Stimulated activated CD4-positive, alpha-beta T cell treated with anti-CD3 and anti-CD28 coated beads, Interleukin-12 subunit alpha, Interleukin-12 subunit beta, amount 100 ng/mL, for 24 hours (primary cell): ENCODE measurements at places on chromosomes 12 and 14.

GRCh38 chr14:90986510-90986909 is 73.9 kb downstream of the RPS6KA5 start:
- DNase-seq, result no peak

- no peak for DNase-seq
Measured at GRCh38 chr12:53971129-53971528, 1.8 kb upstream of the HOXC11 start.

GRCh38 chr12:5480218-5480937 is 48.5 kb downstream of the NTF3 start:
- no peak for DNase-seq

GRCh38 chr14:61184112-61184511 is 97.0 kb downstream of the TMEM30B start:
- DNase-seq, result no peak

DNA sequence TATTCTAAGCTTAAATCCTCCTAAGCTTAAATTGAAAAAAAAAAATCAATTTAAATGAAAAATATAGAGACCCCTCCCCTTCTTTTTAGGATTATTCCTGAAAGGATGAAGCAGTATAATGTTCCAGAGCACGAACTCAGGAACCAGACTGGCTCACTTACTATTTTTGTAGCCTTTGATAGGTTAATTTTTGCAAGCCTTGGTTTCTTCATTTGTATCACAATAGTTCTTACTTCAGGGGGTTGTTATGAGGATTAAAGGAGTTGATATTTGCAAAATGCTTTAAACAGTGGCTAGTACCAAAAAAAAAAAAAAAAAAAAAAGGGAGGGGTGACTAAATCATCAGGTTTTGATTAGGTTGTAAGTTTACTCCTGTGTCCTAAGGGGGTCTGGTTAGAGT is 3.1 kb upstream of the RBM25 start:
- no peak for DNase-seq

GRCh38 chr12:2794191-2794735 is 507 bp upstream of the FKBP4 start:
- no peak for DNase-seq

GRCh38 chr12:17108877-17109541 is 503.0 kb upstream of the LMO3 start:
- no peak for DNase-seq

GRCh38 chr12:110065540-110065939 is 17.2 kb upstream of the C12orf76 start:
- no peak for DNase-seq

- DNase-seq, result no peak
Measured at GRCh38 chr14:95096476-95096875, 60.9 kb downstream of the DICER1 start.

DNA sequence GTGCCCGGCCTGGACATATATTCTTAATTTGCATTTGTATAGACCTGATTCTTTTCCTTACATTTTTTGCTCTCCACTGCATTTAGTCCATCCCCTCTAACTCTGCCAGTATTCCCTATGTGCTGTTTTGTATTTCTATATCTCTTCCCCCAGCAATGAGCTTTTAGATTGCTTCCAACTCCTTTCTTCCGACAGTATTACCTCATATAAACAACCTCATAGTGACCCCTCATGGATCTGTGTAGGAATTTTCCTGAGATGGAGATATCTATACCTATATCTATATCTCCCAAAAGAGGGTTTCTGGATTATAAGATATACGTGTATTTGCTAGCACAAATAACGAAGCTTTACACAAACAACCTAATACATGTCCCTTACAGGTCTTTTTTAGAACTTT is 161.9 kb downstream of the CRADD start:
- DNase-seq, result no peak

DNA sequence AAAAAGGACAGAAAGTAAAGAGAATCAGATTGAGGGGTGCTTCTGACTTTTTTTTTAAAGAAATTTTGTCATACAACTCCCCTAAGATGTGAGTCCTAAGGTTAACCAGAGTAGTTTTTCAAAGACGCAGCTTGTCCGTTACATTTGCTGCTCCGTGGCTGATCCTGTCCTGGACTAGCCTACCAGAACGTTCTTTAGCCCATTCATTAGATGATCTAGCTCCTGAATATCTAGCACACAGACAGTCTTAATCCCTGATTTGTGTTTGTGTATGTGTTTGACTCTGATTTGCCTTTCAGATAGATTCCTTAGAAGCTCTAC is 60.3 kb downstream of the SAMD4A start:
- DNase-seq, result no peak

GRCh38 chr12:58764100-58764953 is 156.0 kb downstream of the LRIG3 start:
- no peak for DNase-seq

- no peak for DNase-seq
Measured at GRCh38 chr12:54222609-54223008, 33.8 kb upstream of the SMUG1 start.

DNA sequence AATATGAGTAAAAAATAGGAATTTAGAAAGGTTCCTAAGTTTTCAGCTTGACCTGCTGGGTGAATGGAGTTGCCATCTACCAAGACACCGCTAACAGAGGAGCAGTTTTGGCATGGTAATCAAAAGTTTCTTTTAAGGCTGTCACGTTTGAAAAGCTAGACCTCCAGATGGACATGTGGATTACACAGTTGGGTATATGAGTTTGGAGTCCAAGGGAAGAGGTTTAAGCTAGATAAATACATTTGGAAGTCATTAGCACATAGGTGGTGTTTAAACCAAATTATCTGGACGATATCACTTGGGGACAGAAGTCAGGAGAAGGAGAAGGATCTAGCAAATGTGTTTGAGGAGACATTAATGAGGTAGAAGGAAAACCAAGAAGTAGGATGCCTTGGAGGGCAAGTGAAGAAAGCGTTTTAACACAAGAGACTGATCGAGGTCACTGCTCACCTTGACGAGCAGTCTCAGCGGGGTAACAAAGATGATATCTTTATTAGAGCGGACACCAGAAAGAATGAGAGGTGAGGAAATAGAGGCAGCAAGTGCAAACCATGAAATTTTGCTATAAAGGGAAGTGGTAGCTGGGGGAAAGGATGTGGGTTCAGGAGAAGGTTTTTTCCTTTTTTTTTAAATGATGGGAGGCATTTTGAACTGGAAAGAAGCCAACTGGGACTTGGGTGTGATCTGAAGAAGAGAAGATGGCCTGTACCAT is 17.6 kb downstream of the PNP start:
- DNase-seq, result no peak

DNA sequence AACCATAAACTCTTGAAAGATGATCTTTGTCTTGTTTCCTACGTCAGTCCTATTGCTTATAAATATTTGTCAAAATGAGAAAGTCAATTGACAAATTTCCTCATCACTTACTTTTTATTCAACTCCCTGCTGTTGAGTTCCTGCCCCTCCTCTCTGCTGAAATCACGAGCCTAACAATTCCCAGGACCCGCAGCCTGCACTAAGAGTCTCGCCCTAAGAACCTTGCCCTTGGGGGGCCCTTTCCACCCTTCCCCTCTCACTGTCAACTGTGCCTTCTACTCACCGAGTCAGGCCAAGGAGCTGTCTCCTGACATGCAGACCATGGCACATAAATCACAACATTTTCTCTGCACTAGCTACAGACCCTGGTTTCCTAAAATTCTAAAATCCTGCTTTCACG is 99.0 kb downstream of the STAB2 start:
- DNase-seq, result no peak

DNA sequence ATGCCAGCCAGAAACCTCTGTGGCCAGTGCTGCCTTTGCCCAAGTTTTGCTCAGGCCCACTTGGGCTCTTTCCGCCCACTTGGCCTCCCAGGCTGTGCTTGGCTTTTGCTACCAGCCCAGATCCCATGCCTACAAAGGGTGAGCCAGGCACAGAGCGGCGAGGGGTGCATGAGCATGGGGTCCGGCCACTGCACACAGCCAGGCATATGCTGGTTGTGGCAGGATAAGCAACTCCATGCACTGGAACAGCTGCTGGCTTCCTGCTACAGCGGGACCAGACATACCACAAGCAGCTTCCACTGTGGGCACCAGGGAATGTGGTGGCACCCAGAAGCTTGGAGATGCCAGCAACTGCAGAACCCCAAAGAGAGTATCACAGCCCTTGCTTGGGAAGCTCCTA is 45.7 kb upstream of the PRPF39 start:
- no peak for DNase-seq

GRCh38 chr12:63918800-63919300 is 74.3 kb downstream of the SRGAP1 start:
- no peak for DNase-seq

DNA sequence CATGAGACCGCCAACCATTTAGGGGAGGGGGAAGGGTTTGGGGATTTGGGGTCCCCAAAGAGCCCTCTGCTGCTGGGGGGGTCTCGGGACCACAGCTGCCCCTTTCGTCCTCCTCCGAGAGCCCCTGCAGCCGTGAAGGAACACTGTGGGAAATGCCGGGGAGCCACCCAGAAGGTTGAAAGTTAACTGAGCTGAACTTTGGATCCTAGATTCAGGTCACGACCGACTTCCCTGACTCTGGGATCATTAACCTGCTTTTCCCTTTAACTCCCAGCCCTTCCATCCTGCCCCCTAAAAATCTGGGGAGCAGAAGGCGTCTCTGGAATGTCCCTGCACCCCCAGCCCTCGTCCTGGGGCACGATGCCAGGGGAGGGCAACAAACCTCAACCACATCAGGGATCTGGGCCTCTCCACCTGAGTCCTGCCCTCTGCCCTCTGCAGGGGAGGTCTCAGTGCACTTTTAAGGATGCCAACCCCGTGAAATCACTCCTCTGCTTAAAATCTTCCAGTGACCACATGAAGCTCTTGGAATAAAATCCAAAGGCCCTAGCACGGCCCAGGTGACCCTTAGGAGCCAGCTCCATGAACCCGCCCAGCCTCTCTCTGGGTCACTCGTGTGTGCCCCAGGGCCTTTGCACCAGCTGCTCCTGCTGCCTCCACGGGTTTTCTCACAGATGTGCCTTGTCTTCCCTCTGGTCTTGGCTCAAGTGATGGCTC is 95.0 kb downstream of the RFLNA start:
- DNase-seq, result no peak

- DNase-seq, result no peak
Measured at GRCh38 chr12:76144245-76144549, 59.7 kb upstream of the NAP1L1 start.

GRCh38 chr12:77514511-77514910 is 316.2 kb upstream of the NAV3 start:
- DNase-seq, result no peak

DNA sequence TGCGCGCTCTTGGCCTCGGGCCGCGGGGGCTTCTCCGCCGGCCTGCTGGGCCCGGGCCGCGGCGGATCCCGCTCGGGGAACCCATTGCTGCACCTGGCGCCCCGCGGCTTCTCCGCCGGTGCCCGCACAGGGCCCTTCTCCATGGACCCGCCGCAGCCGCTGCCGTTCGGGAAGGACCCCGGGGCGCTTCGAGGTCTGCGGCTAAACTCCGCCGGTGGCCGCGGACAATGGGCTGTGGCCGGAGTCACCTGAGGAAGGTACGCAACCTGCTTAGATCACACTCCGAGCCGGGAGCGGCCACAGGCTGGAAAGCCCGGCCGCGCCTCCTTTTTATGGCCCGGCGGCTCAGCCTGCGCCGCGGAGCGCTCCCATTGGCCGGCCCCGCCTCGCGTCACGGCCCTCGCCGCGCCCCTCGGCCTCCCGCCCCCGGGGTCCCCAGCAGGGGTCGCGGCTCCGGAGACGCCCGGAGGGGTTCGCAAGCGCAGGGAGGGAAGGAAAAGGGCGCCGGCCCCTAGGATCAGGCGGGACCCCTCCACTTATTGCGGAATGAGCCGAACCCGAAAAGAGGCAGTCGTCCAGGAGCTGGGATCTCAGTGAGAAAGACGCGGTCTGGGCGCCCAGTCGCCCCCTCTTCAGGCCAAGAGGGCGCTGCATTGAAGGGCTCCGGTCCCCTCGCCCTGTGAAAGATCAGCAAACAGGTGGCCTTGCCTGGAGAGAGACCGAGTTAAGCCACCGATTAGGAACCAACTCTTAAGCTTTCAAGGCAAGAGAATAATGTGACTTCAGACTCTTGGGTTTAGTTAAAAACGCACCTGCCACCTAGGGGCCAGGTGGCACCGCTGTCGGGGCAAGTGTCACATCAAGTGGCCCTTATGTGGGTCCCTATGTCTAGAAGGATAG is at the start of gene GCH1:
Gene GCH1 (minus strand): TSS at position 306 of the 900 bp plus-strand sequence. CDS start 163 bp downstream, at position 143.
- peak; percentile 55 for DNase-seq

DNA sequence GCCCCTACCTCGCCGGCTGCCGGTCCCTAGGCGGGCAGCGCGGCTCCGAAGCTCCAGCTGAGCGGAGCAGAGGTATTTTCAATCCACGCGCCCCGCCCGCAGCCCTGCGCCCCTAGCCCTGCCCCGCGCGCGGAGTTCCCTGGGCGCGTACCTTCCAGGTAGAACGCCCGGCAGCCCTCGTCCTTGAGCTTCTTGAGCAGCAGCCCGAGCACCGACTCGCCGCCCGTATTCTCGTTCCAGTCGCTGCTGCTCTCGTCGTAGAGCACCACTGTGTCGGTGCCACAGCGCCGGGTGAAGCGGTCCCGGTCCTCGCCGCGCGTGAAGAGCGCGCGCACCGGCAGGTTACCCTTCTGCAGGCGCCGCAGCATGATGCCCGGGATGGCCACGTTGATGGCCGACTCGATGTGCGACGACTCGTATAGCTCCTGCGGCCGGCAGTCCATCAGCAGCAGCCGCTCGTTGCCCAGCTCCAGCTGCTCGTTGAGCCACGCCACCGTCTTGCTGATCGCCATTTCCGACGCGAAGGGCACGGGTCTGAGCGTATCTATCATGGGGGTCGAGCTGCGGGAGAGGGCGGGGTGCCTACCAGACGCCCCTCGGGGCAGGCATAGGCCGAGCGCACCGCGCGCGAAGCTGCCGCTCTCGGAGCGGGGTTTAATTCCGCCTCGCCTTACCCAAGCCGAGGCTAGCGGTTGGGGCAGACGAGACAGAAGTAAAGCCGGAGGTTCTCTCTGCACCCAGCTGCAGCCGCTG is 636 bp downstream of the DUSP6 start:
- peak; percentile 22 for DNase-seq

DNA sequence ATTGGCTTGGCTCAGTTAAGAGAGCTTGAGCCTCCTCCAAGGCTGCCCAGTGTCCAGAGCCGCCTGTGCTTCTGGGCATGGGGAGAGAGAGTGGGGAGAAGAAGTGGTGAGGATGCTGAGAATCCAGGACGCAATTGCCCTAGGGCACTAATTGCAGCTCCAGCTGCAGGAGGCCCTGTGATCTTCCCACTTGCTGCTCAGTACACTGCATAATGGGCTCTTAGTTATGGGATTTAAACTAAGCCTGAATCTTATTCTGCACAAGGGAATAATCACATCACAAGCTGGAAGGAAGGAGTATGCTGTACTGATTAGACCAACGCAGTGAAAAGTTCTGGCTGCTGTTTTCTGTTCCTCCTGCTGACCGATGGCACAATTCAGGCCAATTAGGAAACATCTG is 101.0 kb upstream of the PRMT8 start:
- DNase-seq, result no peak
